Kidney (tissue), 22 donors: ENCODE measurements at places on chromosomes 3 and 15.

GRCh38 chr3:47359323-47359722 lies 21.5 kb upstream of the PTPN23 start:
- no peak for DNase-seq

DNA sequence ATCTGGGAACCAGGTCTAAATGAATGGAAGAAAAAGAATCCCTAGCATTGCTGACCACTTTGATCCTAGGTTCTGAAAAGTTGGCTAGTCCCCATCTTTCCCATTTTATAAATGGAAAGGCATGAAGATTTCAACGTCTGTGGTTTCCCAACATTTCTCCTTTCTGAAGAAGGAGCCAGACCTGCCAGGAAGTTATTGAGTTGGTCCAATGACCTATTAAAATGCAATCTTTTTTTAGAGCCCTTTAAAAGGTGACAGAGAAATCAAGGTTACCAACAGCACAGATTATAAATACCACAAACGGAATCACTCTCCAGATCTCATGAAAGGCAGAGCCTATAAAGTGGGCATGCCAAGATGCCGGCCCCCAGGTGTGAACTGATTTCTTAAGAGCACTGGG lies 505.6 kb upstream of the THBS1 start:
- DNase-seq, result no peak

DNA sequence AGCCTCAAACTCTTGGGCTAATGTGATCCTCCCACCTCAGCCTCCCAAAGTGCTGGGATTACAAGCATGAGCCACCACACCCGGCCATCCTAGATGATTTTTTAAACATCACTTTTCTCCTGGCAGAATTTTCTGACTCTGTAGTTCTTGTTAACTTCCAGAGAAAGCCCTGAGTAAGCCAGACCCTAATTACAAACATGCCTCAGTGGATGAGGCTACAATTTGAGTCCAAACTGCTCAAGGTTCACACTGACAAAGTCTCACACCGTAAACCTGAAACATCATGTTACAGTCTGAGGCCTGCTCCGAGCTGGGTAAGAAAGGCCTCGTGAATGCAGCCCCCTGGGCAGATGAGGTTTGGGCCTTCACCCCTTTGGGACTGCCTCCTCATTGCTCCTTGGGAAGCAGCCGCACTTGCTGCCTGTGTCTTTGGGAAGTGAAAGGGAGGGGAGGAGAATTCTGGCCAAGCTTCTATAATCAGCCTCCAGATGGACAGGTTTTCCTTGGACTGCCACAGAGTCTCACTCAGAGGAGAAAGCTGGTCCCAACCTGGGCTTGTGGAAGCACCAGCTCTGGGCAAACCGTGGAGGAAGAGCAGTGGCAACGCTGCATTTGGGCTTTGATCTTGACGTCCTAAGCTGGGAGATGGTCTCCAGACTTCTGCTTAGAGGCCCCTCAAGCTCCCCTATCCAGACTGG lies 46.0 kb downstream of the CA12 start:
- no peak for DNase-seq

GRCh38 chr3:14489641-14490040 lies 50.5 kb downstream of the GRIP2 start:
- no peak for DNase-seq
